Hematopoietic multipotent progenitor cell treated with erythropoietin and hydrocortisone succinate and interleukin-3 and kit ligand, for 15 days (in vitro differentiated cells): ENCODE measurements at places on chromosomes 7 and 10.
A peak's percentile ranks its signal among the peaks of the same experiment; 100 is the strongest.

- no peak for DNase-seq
Measured at GRCh38 chr10:72899545-72899944, 6.0 kb downstream of the OIT3 start.

DNA sequence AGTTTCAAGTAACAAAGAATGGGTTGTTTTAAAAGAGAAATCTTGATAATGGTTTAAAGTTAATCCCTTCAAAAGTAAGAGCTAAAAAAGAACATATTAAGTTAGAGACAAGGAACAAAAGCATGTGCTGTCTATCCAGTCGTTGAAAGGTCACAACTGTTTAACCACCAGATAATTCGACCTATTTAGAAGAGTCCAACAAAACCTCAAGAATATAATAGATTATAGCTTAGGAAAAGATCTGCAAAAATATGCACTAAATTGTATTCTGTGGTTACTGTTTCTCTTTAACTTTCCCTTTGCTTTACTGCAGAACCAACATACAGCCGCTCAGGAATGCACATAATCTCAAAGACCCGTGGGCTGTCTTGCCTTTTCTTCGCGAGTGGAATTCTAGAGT lies 74.9 kb downstream of the PCGF5 start:
- DNase-seq = no peak

DNA sequence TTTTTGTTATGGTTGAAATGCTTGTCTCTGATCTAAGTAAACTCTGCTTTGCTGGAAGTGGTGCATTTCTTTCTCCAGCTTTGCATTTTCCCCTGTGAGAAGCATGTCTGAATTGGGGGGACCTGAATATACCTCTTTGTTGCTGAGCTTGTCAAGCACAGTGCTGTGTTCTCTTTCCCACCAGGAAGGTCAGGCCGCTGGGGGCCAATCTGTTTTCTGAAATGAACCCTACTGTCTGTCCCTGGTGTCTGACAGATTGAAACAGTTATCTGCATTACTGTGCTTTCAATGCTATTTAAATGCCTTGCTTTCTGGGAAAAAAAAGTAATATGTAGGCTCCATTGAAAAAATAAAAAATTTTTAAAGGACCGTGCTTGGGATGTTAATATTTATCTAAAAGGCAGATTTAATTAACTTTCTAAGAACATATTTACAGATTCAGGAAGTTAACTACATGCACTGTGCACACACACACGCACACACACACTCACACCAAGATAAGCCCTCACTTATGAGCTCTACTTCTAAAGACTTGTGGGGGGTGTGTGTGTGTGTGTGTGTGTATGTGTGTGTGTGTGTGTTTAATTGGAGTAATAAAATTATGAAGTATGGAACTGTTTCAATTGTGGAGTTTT lies 127.0 kb upstream of the FZD1 start:
- no peak for DNase-seq

DNA sequence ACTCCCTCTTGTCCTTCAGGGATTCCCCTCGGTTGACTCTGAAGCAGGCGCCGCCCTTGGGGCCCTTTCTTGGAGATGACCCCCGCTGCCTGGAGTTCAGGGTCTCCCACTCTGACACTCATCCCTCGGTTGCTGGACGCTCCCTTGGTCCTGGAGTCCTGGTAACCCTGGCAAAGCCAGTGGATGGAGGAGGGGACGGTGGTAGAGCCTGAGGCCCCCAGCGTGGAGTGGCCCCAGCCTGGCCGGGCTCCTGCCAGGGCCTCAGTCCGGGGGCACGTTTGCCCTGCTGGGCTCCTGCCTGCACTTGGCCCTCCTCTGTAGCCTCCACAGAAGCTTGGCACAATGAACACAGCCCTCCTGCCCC lies 9.3 kb upstream of the CAMK2B start:
- DNase-seq = no peak

GRCh38 chr7:30285067-30285535 lies 704 bp downstream of the ZNRF2 start:
- peak; percentile 54 for DNase-seq

DNA sequence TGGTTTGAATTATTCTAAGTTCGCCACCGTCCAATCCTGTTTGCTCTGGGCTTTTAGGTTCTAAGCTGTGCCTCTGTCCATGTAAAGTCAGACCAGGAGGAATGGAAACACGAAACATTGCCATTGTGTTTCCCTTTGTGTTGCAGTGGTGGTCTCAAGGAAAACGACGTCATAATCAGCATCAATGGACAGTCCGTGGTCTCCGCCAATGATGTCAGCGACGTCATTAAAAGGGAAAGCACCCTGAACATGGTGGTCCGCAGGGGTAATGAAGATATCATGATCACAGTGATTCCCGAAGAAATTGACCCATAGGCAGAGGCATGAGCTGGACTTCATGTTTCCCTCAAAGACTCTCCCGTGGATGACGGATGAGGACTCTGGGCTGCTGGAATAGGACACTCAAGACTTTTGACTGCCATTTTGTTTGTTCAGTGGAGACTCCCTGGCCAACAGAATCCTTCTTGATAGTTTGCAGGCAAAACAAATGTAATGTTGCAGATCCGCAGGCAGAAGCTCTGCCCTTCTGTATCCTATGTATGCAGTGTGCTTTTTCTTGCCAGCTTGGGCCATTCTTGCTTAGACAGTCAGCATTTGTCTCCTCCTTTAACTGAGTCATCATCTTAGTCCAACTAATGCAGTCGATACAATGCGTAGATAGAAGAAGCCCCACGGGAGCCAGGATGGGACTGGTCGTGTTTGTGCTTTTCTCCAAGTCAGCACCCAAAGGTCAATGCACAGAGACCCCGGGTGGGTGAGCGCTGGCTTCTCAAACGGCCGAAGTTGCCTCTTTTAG lies 46.3 kb upstream of the DMBT1 start:
- DNase-seq = no peak

- no peak for DNase-seq
Measured at GRCh38 chr7:119925581-119926289, 347.2 kb upstream of the KCND2 start.

- DNase-seq = no peak
Measured at GRCh38 chr7:130999926-131000325, 265.9 kb upstream of the KLF14 start.
